ENCODE measurements at places on chromosomes 1 and 21.

- DNase-seq: no peak
These were observed 22.1 kb upstream of the KCNA10 start for GRCh38 chr1:110540891-110541685.

DNA sequence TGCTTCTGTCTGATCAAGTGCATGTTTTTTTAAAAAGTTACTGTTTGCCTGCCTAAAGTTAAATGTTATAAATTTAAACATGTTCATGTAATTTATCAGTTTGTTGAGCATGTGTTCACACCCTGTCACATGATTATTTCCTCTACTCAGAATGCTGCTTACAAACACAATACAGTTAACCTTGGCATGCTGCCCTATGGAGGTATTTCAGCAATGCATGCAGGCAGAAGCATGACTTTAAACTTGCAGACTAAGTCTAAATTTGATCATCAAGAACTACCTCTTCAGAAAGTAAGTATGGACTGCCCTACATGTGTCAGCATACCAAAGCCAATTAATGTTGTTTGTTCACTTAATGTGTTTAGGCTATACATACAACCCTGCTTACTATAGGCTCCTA is 161.6 kb downstream of the LRRC40 start:
- no peak for DNase-seq

GRCh38 chr1:30615076-30615795 is 108.1 kb downstream of the MATN1 start:
- no peak for DNase-seq

DNA sequence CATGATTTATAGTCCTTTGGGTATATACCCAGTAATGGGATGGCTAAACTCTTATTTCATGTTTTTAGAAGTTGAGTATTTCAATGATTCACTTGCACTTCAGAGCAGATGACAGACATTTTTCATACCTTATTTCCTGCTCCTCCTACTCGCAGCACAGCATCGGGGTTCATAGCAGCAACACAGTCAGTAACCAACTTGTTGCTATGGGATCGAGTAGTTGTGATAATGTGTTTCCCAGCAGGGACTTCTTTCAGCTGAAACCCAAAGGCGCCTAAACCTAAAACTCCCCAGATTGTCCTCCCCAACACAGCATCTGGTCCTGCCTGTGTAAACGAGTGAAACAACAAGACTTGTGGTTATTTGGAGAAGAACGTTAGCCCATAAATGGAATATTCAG is 16.3 kb upstream of the EPRS1 start:
- no peak for DNase-seq

GRCh38 chr1:178362747-178363146 is 134.0 kb downstream of the CLEC20A start:
- DNase-seq: no peak

- no peak for DNase-seq
These were observed 9.2 kb upstream of the CHIA start for GRCh38 chr1:111281411-111281810.

Measured in cortex of kidney (tissue), 1 donor.